Tibial nerve (tissue), 4 donors: ENCODE measurements at places on chromosomes 1 and 21.

GRCh38 chr1:100122177-100122576, 10.6 kb downstream of the SASS6 start:
- no peak for DNase-seq

- DNase-seq, result no peak
Measured at GRCh38 chr21:34857874-34858273, 189.1 kb downstream of the CLIC6 start.

DNA sequence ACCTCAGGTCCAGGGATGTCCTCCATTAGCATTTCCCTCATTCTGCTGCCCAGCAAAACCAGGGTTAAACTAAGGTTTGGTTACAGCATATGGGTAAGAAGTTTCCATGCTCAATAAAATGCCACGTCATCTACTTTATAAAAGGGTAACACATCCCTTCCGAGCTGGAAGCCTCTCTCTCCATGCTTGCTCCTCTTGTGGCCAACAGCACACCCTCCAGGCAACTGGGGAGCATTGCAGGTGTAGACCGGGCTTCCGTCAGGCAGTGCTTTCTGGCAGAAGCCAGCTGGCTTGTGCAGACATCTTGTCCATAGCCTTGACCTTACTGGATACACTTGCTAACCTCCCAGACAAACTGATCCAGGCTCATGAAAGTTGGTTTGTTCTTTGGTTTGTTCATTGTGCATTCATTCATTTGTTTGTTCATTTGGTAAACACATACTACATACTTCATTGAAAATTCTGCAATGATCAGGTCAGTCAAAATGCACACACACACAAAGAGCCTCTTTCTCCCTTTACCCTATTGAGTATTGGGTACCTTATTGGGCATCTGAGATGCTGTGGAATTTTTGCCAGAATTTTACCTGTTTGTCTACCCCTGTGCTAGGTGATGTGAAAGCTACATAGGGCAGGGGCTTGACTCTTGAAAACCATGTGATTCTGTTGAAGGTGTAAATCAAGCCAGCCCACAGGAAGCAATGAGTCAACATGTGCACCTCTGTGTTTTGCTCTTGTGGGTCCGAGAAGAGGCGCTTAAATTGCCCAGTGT, 422.8 kb downstream of the CAMTA1 start:
- no peak for DNase-seq

DNA sequence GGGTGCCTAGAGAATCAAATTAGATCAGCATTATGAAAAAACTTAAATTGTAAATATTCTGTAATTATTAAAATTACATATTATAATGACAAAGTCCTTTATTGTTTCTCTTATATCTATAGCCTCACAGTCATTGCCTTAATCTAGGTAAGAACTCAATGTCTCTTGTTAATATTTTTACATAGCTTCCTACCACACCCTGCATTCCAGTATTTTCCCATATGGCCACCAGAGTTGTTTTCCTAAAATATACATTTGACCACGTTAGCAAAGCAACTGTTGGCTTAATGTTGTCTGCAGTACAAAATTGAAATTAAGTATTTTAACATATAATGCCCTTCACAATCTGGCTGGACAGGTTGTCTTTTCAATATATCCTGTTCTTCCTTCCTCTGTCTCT, 230.3 kb downstream of the DNAH14 start:
- DNase-seq, result no peak

- DNase-seq, result no peak
Measured at GRCh38 chr1:225852413-225853124, 29.6 kb downstream of the TMEM63A start.

DNA sequence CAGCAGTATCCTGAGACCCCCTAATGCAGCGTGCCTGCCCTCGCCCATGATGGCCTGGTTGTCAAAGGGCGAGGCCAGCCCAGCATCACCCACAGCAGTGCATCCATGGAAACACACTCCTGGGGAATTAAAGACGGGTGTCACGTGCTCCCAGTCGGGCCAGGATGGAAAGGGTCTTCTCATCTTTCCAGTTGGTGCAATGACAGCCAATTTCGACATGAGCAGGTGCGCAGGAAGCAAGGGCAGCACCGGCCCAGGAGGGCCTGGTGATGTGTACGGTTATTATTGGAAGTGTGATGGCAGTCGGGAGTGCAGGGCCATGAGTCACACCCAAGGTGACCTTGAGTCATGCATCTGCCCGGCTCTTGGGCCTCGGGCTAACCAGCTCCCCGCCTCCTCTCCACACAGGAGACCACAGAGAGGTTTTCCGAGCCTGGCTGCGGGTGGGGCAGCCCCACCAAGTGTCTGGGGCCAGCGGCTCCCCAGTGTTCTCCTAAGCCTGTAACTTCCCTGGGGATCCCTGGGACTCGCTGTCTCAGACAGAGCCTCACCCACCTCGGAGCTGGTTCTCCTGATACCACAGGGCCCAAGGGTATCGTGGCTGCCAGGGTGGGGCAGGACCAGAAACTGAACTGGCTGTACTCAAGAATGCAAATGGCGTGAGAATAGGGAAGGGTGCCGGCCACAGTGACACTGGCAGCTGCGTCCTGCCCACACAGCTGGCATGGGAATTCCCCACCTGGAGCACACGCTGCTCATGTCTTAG, 119.8 kb downstream of the SIK1 start:
- DNase-seq, result no peak

GRCh38 chr1:115325874-115326273, 12.2 kb downstream of the NGF start:
- DNase-seq, result no peak

DNA sequence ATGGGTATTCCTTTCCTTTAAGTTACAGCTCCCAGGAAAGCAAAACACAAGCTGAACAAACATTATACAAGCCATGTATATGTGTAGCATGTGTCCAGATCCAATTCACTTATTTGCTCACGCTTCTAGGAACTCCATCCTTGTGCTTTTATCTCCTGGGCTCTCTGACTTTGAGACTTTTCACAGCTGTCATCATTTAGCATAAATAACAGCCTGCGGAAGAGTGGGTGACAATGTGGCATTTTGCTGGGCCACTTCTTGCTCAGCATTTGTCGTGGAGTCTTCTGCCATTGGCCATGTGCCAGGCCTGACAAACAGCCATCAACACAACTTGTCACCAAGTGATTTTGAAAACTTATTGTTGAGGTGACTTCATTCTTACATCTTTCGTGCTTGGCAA, 164.3 kb downstream of the KIF26B start:
- DNase-seq, result no peak
